Bronchial epithelial cell (primary cell): ENCODE measurements at places on chromosomes 5 and 9. TPM values are rescaled to one million over a fixed set of nuclear protein-coding genes. Genes with fewer than 3 reads are reported as not detected.

GRCh38 chr9:121708768-121709488 lies 57.5 kb downstream of the DAB2IP start:
- no peak for DNase-seq

Gene PCDHA5
- total RNA-seq = 0.13 TPM in 1 of 2 replicates, not detected in the other

Gene CER1
- total RNA-seq = not detected in 2 replicates

DNA sequence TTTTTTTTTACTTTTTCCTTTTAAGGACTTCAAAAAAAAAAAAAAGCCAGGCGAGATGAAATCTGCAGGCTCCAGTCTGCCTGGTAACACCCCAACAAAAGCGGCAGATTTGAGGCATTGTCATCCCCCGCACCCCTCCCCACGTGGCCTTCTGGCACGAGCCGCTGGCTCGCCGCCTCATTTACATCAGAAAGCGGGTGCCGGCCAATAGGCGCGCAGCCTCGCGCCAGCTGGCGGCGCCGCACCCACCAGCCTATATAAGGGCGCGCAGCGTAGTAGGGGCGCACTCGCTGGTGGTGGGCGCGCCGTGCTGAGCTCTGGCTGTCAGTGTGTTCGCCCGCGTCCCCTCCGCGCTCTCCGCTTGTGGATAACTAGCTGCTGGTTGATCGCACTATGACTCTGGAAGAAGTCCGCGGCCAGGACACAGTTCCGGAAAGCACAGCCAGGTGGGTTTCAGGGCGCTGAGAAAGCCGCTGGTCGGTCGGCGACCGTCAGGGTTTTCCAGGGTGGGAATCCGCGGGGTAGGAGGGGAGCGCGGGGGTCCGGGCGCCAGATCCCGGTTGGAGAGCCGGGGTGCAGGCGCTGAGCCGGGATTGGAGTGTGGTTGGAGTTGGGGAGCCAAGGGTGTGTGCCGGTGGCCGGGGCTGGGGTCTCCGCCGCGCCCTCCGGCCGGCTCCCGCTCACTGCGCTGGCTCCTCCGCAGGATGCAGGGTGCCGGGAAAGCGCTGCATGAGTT lies at the start of gene GADD45G:
Gene GADD45G, plus strand, starts transcription at position 284 of the 736 bp plus-strand sequence. Its CDS starts 110 bp downstream, at position 394.
- DNase-seq = peak; percentile 67

- peak; percentile 64 for DNase-seq
These were observed 273.9 kb downstream of the NPR3 start for GRCh38 chr5:32984851-32985610.

Gene FOXD4L3
- not detected in 2 replicates for total RNA-seq

Gene UBAC1
- 36.1 and 38.5 TPM in 2 replicates for total RNA-seq

DNA sequence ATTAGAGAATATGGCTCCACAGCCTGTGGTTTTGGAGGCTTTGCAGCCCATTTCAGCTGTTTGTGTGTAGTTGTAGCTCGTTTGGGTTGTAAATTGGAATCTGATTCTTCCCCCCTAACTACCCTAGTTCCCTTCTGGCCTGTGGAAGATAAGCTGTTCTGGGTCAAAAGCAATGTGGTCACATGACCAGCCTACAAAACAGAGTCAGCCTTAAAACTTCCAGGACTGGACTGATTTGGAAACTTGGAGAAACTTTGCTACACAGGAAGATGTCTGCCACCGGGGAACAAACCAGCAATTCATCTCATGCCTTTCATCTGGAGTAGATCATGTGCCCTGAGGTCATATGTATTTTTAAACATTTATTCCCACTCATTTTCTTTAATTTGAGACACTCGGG lies 83.8 kb downstream of the DAPK1 start:
- DNase-seq = no peak

Gene PLPPR1
- not detected in 2 replicates for total RNA-seq

Gene COL23A1
- total RNA-seq = 0.13 and 0.26 TPM in 2 replicates

Gene ACOT12
- not detected in 2 replicates for total RNA-seq

DNA sequence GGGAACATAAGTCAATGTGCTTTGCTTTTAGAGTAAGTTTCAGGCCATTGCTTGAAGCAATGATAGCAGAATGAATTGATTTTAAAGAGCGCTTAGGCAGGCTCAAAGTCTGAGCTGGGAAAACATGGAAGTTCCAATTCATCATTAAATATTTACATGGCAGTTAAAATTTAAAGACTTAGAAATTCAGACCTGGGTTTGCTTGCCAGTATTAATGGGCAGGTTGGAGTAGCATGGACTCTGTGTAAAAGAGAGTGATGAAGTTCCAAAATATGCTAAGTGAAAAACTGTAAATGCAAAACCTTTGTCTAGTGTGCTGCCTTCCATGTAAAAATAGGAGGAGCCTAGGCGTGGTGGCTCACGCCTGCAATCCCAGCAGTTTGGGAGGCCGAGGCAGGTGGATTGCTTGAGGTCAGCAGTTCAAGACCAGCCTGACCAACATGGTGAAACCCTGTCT lies 48.3 kb upstream of the PIK3R1 start:
- no peak for DNase-seq

GRCh38 chr5:173496883-173497255 lies 119.6 kb downstream of the BOD1 start:
- DNase-seq = no peak

Gene TMC1
- total RNA-seq = 1.0 TPM in 1 of 2 replicates, not detected in the other

GRCh38 chr9:137638680-137639079 lies 19.9 kb downstream of the EHMT1 start:
- DNase-seq = no peak

Gene MYORG
- 2.1 and 5.1 TPM in 2 replicates for total RNA-seq

DNA sequence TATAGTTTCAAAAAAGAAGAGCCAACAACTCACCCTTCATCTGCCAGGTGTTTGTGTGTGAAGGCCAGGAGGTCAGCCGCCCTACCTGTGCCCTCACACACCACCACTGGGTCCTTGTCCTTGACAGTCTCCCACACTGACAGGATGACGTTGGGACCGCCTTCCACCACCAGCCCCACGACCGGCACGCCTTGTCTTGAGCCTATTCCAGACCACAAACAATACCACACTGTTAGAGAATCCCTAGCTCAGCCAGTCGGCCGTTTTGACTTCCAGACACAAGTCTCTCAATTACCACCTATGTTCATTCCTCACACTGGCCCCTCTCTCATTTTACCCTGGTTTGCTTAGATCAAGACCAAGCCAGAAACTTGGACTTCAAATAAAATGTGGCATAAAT lies 66.1 kb downstream of the TRPM6 start:
- no peak for DNase-seq

Gene CCDC180
- under 0.01 and 0.13 TPM in 2 replicates for total RNA-seq

DNA sequence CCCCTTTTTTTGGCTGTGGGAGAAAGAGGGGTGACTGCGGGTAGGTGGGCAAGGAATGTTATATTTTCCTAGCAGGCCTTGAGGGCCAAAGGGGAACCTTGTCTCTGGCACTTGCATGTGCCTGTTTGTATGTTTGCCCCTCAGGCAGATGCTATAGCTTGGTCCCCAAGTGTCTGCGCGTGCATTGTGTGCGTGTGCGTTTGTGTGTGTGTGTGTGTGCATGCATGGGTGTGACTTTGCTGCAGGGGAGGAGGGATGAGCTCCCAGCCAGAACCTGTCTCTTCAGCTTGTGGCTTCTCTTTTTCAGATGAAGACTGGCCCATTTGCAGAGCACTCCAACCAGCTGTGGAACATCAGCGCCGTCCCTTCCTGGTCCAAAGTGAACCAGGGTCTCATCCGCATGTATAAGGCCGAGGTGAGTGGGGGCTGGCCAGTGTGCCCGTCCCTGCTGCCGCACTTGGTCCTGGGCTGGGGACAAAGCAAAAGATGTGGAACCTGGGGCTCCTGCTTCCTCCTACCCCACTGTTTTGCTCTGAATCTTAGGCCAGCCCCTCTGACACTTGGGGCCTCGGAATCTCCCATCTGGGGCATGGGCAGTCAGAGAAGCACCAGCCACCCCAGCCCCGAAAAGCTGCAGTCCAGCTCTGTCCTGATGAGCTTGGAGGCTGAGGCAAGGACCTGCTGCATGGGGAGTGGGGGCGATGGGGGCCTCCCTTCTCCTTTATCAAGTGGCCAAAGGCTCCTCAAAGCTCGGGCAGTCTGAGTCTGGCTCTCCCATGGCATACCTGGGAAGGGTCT lies 31.1 kb downstream of the PTPA start:
- no peak for DNase-seq

DNA sequence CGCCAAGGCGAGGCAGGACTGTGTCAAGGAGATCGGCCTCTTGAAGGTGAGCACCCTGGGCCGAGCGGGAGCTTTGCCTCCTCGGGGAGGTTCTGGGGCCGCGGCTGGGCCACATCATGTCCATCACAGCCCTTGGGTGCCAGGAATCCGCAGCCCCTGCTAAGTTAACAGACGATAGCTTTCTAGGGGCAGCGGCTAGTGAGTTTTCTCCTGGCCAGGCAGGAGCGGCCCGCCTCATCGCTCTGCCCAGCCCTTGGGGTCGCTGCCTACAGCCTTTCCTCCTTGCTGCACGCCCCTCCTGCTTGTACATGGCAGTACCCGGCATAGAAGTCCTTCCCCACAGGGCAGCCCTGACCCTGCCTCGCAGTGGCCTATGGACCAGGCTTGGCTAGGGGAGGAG lies 56.2 kb downstream of the NEK6 start:
- no peak for DNase-seq

GRCh38 chr9:2036844-2037243 lies 21.7 kb downstream of the SMARCA2 start:
- no peak for DNase-seq

Gene WDR38
- not detected in 2 replicates for total RNA-seq

Gene ORM2
- total RNA-seq = not detected in 2 replicates

GRCh38 chr5:155342956-155343355 lies 329.4 kb downstream of the KIF4B start:
- DNase-seq = no peak

DNA sequence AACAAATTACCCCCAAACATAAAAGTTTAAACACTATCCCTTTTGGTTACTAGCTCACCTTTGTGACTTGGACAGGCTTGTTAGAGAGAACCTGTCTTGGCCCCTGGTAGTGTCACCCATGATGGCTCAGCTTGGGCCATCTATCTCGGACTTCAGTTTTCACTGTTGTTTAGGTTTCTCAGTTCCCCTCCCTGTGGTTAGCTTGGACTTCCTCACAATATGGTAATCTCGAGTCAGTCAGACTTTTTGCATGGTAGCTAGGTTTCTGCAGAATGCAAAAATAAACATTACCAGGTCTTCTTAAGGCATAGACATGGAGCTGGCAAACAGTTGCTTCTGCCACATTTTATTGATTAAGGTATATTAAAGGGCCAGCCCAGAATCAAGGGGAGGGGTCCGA lies 324.3 kb upstream of the RORB start:
- no peak for DNase-seq
